ENCODE measurements at places on chromosomes 6 and 20.

GRCh38 chr6:93104195-93104817, 315.1 kb downstream of the EPHA7 start:
- ATAC-seq, result no peak

DNA sequence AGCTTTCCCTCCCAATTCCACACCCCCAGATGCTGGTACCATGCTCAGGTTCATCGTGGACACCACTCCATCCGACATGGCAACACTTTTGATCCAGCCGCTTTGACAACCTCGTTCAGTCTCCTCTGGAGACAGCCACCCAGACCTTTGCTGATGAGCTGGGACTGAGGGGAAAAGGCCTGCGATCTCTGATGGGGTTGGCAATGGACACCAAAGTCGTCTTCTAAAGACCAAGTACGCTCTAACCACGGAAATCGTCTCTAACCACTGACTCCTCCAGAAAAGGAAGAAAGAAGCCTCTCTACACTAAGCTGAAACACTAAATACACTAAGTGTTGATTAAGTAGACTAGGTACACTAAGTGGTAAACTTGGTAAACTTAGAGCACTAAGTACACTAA, 26.1 kb upstream of the HLA-E start:
- ATAC-seq, result no peak

DNA sequence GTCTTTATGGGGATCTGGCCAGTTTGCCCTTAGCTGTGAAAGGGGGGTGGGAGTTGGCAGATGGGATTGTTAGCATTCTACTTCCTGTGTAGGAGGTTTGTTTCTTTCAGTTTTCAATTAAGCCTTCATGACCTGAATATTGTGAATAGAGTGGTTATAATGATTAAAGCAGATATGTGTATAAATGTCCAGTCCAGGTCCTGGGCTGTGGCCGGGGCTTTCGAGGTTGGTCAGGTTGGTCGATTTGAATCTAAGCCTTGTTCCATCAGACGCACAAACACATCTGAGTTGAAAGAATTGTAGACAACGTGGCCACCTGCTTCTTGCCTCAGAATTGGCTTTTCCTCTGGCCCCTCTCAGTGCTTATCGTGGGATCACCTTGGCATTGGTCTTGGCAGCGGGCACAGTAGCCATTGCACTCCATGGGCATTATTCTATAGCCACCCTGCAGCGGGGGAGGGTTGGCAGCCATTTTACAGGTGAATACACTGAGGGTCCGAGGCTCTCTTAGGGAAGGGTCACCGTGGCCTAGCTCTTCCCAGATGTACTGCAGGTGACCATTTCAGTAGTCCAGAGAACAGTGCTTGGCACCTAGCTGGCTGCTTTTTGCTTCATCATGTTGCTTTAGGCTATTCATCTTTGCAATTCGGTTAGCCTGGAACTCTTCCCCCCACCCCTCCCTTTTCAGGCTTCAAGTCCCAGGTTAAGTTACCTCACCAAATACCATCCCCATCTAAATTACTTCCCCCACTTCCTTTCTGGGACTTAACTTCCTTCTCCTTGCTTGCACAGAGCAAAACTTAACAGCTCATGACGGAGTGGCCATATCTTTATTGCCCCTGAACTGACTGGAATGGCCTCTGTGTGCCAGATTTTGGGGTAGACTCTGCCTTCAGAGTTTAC, 1.1 kb downstream of the RNF114 start:
- ATAC-seq, result no peak

DNA sequence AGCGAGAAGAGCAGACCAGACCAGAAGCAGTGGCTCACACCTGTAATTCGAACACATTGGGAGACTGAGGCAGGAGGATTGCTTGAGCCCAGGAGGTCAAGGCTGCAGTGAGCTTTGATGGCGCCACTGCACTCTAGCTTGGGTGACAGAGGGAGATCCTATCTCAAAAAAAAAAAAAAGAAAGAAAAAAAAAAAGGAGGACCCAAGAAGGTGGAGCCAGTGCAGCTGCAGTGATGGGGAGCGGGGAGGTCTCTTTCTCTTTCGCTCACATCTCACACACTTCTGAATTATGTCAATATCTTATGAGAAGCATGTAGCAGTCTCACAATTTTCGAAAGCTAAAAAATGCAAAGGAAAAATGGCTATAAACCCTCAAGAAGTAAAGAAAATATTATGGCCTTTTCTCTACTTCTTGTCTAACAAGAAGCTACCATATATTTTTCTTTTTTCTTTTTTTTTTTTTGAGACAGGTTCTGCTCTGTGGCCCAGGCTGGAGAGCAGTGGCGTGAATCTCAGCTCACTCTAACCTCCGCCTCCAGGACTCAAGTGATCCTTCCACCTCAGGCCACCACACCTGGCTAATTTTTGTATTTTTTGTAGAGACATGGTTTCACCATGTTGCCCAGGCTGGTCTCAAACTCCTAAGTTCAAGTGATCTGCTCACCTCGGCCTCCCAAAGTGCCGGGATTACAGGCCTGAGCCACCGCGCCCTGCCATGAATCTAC, 3.8 kb upstream of the SPO11 start:
- no peak for ATAC-seq

DNA sequence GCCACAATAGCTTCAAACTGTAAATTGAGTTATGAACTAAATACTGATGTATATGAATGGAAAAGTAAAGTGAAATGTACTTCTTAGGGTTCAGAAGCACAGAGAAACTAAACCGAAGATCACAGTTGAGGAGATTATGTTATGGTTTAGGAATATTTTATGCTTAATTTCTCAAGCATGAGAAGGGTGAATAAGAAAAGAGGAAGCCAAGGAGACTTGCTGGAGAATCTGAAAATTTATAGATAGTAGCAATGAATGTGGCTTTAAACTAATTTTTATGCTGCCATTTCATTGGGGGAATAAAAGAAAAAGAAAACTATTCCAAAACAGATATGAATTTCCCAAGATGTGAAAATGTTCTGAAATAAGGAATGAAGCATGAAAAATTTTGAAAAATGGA, 5.6 kb downstream of the ANKS1A start:
- no peak for ATAC-seq

DNA sequence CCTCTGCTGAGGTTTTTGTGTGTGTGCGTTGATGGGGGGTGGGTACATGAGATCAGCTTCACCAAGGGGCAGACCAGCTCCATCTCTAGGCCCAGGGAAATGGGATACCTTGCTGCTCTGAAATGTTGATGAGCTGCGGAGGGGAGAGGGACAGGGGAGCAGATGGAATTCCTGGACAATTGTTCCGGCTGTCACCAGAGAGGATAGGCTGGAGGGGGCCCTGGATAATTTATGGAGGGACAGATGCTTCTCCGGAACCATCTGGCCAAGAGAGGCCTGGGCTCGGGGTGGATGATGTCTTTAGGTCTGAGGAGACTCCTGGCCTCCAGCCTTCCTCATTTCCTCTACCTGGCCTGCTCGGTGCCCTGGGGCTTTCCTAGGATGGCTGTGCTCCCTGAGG, 1.9 kb upstream of the TJAP1 start:
- ATAC-seq, result no peak

DNA sequence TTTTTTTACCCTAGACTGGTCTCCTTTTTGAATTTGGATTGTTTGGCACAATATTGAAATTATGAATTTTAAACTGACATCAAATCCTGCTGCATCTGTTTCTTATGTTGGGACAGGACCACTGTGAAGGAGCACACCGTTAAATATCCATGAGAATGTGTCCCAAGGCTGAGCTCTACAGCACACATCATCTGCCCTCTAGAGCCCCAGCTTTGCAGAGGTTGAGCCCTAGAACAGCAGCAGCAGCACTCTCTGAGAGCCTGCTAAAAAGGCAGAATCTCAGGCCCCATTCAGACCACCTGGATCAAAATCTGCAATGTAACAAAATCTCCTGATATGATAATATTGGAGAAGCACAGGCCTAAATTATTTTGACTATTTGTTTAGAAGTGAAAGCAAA, 192.1 kb upstream of the CCN2 start:
- no peak for ATAC-seq

DNA sequence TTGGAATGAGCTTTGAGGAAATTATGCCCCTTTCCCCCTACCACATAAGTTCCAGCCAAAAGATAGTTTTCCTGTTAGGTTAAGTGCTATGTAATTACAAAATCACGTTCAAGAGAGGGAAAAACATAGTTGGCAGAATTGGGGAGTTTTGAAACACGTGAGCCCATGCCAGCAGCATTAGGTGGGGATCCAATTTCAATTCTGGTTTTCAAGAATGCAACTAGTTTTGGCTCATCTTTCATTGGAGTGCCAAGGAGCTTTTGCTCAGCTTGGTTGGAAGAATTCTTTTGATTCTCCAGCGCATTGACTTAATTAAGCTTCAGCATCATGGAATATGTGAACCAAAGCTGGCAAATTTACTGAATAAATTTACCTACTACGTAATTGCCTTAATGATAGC, 95.9 kb downstream of the SAMD5 start:
- ATAC-seq, result no peak

GRCh38 chr6:142323377-142323776, 21.6 kb downstream of the ADGRG6 start:
- ATAC-seq, result no peak

DNA sequence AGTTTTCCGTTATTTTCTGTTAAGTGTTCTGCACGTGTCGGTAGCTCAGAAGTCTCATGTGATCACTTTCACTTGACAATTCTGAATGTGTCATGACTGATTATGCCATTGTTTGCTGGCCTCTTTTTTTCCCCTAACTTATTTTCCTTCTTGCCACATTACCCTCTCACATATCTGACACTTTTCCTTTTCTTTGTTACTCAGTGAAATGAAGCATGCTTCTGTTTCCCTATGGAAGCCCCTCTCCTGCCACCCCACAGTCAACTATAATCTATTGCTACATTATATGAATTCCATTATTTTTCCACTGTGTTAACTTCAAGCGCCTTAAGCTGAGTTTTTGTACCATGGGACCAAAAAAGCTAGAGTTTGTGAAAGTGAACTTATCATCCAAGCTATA, 531.6 kb upstream of the HS3ST5 start:
- ATAC-seq, result no peak

DNA sequence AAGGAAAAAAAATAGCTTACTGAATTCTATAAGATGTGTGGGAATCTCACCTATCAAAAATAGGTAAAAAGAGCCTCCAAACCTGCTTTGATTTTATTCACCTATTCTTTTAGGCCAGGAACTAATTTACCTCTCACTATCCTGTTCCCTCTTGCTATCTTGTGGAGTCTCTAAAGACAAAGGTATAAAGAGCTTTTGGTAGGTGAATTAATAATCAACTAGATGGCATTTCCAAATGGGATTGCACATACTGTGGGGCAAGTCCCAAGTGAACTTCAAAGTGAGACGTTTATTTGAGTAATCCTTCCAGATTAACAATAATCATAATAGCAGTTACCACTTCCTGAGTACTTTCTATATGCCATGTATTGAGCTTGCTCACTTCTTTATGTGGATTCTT, 2.8 kb downstream of the FAM8A1 start:
- no peak for ATAC-seq

DNA sequence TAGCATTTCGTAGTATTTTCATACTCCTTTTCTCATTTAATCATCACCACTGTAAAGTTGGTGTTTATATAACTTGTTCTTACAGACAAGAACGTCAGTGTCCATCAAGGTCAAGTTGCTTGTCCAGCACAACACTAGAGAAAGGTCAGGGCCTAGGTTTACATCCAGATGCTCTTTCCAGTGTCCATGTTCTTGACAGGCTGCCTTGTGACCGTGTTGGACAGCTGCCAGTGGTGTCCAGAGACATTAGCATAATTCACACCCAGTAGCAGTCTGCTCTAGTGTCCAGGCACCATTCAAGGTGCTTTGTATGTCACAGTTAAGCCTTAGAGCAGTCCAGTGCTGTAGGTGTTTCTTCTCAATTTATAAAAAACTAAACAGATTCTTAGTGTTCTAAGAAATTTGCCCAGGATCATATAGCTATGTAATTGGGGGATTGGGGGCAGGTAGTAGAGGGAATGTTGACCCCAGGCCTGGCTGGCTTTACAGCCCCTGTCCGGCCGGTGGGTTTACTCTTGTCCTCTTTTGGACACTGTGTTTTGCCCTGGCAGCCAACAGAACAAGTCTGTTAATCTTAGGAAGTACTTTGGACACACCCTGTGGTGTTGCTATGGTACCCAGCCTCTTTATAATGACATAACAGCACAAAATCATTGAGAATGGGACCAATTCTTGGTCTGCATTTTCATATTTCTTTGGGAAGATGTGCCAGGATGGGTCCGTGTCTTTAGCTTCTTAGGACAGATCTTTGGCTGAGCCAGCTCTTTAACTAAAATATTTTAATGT, 8.0 kb downstream of the STK35 start:
- ATAC-seq, result peak; percentile 79

- no peak for ATAC-seq
These were observed 555.6 kb downstream of the CD83 start for GRCh38 chr6:14673201-14673600.

DNA sequence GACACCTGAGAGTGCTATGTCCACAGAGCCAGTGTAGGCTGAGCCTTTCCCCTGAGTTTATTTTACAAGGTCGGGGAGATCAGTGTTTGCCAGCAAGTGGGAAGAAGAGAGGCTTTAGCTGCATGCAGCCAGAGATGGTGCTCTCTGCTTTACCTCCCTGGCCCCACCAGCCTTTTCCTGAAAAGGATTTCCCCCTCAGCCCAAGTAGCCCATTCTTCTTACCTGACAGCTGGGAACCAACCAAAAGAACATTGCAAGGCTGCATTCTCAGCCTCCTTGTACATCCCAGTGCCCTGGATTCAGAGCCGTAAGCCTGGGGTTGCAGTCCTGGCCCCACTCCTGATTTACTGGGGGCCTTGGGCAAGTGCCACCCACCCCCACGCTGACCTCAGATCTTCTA, 16.9 kb downstream of the SNPH start:
- ATAC-seq, result no peak

- no peak for ATAC-seq
These were observed 153.1 kb upstream of the INSM1 start for GRCh38 chr20:20214757-20215275.

- no peak for ATAC-seq
These were observed 28.7 kb upstream of the TXNDC5 start for GRCh38 chr6:7939184-7939863.

DNA sequence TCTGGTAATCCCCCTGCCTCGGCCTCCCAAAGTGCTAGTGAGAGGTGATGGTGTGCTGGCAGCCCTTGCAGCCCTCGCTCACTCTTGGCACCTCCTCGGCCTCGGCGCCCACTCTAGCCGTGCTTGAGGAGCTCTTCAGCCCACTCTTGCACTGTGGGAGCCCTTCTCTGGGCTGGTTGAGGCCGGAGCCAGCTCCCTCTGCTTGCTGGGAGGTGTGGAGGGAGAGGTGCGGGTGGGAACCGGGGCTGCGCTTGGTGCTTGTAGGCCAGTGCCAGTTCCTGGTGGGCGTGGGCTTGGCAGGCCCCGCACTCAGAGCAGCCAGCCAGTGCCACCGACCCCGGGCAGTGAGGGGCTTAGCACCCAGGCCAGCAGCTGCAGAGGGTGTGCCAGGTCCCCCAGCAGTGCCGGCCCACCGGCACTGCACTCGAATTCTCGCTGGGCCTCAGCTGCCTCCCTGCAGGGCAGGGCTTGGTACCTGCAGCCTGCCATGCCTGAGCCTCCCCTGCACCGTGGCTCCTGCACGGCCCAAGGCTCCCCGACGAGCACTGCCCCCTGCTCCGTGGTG, 189.0 kb upstream of the ASCC3 start:
- ATAC-seq, result no peak

GRCh38 chr6:15755526-15755925, 92.7 kb upstream of the DTNBP1 start:
- ATAC-seq, result no peak

- no peak for ATAC-seq
These were observed 4.4 kb downstream of the AMD1 start for GRCh38 chr6:110878751-110879522.
